NCI-H510A (cell line): ENCODE measurements at places on chromosomes 4 and X.

DNA sequence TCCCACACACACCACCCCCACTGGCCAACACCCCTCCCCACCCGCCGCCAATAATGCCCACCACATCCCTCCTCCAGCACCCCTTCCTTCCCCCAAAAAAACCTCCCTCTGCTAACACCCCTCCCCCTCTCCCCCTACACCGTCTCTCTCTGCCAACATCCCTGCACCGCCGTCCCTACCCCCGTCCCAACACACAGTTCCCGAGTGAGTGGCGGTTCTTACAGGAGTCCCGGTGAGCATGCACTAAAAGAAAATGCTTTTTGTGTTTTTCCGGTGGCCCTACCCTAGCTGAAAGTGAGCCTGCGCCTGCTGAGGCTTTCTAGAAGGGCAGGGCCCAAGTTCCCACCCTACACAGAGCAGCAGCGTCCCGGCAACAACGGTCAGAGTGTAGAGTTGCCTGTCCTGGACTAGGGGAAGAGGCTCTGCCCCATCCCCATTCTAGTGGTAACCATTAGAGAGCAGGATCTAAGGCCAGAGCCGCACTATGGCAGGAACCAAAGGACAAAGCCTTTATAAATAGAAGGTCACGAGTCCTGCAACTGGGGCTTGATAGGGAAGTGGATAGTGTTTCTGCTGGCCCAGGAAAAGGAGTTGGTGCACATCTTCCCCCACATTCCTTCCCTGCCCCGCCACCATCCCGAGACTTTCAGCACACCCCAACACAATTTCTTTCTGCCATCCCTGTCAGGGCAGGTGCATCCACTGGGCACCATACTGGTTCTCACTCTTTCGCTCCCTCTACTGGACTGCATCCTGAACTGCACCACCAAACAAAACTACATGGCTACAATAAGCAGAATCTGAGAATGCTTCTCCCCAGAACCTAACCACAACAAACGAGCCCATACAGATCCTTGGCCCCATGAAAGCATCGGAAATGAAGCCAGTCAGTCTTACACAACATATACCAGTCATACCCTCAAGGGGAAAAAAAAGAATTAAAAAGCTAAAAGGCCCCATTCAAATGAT lies 78.1 kb upstream of the PAGE3 start:
- no peak for DNase-seq

- DNase-seq: peak; percentile 4
These were observed 5.6 kb upstream of the CT47C1 start for GRCh38 chrX:119067023-119067739.

- DNase-seq: no peak
These were observed 67.1 kb upstream of the HGFAC start for GRCh38 chr4:3374667-3375066.

DNA sequence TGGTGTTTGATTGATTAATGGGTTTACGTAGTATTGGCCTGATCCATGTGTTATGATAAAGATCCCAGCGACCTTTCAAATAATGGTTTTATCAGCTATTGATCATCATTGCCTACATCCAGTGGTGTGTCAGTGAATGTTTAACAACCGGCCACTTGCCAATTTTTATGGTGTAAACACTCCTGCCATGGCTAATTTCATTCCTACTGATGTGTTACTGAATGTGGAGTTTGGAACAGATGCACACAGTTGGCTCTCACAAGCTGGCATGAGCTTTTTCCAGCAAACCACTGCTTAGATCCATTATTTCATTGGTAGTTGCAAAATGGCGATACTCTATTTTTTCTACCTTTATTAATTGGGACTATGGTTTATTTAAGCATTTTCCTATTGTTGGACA lies 139.9 kb downstream of the REPS2 start:
- DNase-seq: no peak

DNA sequence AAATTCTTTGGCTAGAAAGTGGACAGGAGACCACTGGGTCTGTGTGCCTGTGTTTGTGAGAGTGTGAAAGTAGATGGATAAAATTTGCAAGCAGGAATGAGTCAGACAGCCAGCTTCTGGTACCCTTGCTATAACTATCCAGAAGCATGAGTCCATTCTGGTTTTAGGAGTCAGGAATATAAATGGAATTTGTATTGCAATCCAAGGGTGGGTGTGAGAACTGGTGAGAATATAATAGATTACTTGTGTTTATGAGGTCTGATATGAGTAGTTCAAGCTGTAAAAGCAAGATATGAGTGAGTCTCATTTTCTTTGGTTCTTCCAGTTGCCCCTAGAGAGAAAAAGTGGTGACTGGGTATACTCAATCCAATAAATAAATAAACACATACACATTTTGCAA lies 212.7 kb upstream of the TAPT1 start:
- DNase-seq: no peak

DNA sequence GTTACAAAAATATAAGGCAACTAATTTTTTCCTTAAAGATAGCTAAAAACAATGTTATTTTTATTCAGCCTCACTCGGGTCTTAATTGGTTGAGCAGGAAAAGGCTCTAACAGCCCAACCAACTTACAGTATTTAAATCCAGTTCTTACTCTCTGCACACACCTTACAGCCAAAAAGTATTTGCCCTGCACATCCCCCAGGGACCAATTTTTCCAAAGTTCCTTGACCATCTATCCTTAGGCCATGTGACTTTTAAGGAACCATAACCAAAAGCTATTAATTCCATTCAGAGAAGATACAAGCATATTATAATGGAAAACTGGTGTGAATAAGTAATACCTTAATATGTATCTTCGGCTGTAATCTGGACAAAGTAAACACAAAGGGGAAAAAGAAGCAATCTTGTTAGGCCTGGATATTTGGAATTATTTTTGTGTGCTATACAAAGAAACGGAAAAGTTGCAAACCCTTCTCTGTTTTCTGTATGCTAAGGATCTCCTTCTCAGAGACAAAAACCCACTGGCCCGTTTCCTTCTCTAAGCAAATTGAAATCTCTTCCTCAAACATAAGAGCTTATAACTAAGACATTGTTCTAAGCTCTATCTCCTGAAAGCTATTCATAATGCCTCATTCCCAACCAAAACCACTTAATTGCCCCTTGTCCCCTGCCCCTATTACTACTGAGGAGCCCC lies 1.0 kb upstream of the THAP9 start:
- no peak for DNase-seq

DNA sequence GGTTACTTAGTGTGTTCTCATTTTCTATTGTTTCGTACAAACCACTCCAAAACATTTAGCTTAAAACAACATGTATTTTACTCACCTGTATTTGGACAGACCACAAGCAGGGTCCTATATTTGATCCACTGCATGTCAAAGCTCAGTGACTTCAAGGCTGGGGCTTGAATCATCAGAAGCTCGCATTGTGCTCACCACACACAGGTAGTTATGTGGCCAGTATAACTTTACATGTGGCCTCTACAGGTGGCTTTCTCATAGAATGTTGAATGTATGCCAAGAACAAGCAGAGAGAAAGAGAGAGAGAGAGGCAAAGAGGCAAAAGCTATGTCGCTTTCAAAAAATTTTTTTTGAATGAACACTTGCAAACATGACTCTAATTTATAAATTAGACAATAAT lies 107.6 kb downstream of the QRFPR start:
- DNase-seq: no peak

DNA sequence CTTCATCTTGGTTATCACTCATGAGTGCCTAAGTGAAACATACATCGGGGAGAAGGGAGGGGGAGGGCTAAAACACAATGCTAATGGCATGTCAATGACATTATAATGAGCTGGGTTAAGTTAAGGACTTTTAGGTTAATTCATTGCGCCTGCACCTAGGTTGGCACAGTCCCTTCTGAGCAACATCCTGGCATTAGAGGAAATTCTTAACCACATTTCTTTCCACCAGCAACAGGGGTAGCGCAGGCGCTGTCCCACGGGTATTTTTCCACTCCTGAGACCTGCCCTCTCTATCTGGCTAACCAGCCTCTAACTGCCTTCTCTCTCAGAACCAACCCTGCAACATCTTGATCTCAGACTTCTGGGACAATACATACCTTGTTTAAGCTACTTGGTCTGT lies 39.0 kb upstream of the PROM1 start:
- DNase-seq: no peak

DNA sequence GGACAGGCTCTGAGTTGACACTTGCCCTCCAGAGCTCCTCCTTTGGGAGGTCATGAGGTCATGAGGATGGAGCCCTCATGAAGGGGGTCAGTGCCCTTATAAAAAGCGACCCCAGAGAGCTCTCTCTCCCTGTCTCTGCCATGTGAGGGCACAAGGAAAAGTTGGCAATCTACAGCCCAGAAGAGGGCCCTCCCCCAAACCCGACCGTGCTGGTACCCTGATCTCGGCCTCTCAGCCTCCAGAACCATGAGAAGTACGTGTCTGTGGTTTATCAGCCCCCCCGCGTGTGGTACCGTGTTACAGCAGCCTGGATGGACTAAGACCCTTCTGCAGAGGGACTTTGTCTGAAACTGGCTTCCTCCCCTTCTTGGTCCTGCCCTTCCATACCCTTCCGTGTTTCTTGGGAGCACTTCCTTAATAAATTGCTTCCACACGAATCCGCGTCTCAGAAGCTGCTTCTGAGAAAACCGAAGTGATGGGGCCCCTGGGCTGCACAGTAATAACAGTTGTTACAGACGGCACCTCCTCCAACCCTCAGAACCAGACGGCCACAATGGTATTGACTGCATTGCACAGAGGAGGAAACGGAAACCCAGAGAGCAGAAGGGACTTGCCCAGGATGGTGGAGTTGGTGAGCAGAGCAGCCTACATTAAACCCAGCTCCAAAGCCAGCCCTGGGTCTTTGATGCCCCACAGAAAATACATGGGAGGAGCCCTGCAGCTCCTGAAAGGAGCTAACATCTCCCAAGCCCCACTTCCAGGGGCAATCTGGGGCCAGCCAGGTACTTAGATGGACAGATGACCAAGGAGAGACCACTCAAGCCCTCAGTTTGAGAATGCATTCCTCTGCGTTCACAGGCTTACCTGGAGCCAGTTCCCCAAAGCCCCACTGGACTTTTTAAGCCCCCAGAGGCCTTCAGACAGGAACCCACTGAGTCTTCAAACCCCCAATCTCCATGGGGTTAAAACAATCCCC lies 242.7 kb downstream of the BCOR start:
- DNase-seq: no peak

GRCh38 chr4:185566972-185567371 lies 31.7 kb upstream of the PDLIM3 start:
- DNase-seq: no peak

DNA sequence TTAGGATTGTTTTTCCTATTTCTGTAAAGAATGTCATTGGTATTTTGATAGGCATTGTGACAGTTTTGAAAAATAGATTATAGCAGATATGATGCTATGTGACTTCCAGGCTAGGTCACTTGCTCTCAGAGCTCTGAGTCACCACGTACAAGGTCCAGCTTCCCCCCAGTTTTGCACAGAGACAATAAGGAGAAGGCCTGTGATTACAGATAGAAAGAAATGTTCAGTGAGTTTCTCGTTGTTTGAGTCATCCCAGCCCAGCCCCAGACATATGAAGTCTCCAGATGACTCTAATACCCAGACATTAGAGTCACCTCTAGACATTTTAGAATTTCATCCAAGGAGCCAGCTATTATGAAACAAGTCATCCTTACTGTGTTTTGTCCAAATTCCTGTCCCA lies 57.2 kb downstream of the MFAP3L start:
- no peak for DNase-seq

DNA sequence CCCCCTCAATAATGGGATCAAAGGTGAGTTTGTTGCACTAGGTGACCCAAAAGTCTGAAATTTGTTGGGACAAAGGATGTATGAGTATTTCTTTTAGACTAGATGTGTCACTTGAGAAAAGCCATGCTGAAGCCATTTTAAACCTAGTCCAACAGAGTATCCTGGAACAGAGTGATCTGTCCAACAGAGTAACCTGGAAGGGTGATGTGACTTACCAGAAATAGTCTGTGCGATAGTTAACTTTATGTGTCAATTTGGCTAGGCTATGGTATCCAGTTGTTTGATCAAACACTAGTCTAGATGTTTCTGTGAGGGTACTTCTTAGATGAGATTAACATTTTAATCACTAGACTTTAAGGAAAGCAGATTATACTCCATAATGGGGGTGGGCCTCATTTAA lies 154.5 kb downstream of the PARM1 start:
- DNase-seq: no peak

- no peak for DNase-seq
These were observed 112.7 kb downstream of the FAM53A start for GRCh38 chr4:1571165-1572009.

GRCh38 chr4:185600801-185601434 lies 65.6 kb upstream of the PDLIM3 start:
- DNase-seq: no peak

GRCh38 chrX:10401239-10401638 lies 219.1 kb downstream of the MID1 start:
- no peak for DNase-seq

DNA sequence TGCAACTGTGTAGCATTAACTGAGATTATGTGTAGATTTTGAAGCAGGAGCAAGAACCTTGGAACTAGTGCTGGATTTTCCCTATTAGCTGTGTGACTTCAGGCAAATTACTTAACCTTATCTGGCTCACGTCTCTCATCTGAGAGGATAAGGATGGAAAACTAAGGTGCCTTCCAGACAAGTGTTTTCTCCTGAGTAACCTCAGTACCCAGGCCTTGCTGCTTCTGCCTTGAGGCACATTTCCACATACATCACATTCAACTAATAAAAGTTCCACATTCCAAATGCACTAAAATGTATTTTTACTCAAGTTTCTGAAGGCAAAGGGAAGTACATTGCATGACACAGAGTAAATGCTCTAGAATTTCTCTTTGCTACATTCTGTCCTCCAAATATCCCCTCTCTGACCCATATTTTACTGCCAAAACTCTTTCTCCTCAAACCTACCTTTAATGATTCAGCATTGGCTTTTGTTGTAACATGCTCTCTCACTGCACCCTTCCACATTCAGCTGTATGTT lies 195.4 kb upstream of the ADGRL3 start:
- DNase-seq: no peak

- DNase-seq: no peak
These were observed 45.4 kb downstream of the CXorf58 start for GRCh38 chrX:23952984-23953907.

DNA sequence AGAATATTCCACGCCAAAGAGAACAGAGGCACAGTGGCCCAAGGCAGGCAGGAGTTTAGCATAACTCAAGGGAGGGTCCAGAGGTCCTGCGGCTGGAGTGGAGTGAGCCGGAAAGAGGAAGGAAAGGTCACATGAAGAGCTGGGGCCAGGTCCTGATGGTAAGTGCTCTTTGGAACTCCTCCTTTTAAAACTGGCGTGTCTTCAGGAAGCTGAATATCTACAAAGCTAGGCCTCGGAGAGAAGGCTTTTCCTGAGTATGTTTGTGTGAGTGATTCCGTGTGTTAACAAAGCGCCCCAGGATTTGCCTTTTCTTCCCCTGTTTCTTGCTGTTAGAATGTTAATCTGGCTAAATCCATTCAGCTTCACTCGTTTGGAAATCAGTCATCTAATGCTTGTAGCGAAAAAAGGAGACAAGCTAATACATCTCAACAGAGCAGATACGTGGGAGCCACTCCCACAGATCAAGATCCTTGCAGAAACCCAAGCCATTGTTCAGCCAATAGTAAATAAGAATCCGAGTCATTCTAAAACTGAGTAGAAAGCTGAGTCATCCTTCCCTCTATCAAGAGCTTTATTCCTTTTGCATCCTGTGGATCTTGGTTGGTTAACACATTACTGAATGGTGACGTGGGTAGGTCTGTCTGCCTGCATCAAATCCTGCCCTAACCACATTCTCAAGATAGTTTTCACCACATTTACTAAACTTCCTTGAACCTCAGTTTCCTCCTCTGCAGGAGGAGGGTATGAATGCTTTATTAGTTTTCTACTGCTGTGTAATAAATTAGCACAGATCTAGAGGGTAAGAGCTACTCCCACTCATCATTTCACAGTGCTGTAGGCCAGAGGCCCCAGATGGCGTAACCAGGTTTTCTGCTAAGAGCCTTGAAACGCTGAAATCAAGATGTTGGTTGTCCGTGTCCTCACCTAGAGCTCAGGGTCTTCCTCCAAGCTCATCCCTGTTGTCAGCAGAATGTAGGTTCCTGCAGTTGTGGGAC lies 43.2 kb upstream of the RBM47 start:
- peak; percentile 17 for DNase-seq
